GM12878 (cell line): ENCODE measurements at places on chromosomes 16 and 17. TPM values are rescaled to one million over a fixed set of nuclear protein-coding genes. Genes with fewer than 3 reads are reported as not detected.
A peak's percentile ranks its signal among the peaks of the same experiment; 100 is the strongest.

DNA sequence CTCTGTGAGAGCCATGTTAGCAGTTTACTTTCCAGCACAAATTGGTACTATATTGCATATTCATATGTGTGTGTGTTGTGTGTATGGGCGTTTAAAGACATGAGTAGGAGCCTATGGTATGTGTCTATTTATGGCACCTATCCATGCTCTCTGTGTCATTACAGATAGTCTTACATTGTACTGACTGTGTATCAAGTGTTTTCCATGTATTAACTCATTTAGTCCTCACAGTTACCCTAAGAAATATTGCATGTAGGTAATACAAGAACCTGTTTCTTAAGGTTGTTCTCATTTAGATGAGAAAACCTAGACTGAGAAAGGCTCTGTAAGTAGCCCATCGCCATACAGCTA lies 1.6 kb downstream of the ALG1 start:
- no peak for DNase-seq

- DNase-seq = no peak
Observed at GRCh38 chr17:33234930-33235685, 58.0 kb downstream of the ASIC2 start.

SMIM22 gene
- not detected in 2 replicates for polyA plus RNA-seq

ARHGDIG gene
- not detected in 2 replicates for polyA plus RNA-seq

- DNase-seq = no peak
Observed at GRCh38 chr16:55662644-55663031, 6.8 kb downstream of the SLC6A2 start.

TIMP2 gene
- polyA plus RNA-seq = 0.04 TPM in 1 of 2 replicates, not detected in the other

DNA sequence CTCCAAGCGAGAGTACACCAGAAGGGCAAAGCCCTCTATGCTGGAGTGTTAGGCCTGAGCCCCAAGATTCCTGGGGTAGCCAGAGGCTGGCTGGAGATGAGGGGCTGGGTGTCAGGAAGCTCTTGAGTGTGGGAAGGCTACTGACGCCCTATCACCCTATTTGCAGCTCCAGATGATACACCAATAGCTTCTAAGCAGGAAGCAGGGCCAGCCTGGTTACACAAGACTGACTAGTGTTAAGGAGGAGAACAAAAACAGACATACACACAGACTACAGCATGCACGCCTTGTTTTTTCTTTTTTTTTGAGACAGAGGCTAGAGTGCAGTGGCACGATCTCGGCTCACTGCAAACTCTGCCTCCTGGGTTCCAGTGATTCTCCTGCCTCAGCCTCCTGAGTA lies 15.9 kb downstream of the POLR3K start:
- DNase-seq = no peak

KRTAP4-3 gene
- polyA plus RNA-seq = not detected in 2 replicates

C16orf82 gene
- polyA plus RNA-seq = not detected in 2 replicates

- DNase-seq = no peak
Observed at GRCh38 chr16:22948058-22948602, 134.2 kb downstream of the HS3ST2 start.

DNA sequence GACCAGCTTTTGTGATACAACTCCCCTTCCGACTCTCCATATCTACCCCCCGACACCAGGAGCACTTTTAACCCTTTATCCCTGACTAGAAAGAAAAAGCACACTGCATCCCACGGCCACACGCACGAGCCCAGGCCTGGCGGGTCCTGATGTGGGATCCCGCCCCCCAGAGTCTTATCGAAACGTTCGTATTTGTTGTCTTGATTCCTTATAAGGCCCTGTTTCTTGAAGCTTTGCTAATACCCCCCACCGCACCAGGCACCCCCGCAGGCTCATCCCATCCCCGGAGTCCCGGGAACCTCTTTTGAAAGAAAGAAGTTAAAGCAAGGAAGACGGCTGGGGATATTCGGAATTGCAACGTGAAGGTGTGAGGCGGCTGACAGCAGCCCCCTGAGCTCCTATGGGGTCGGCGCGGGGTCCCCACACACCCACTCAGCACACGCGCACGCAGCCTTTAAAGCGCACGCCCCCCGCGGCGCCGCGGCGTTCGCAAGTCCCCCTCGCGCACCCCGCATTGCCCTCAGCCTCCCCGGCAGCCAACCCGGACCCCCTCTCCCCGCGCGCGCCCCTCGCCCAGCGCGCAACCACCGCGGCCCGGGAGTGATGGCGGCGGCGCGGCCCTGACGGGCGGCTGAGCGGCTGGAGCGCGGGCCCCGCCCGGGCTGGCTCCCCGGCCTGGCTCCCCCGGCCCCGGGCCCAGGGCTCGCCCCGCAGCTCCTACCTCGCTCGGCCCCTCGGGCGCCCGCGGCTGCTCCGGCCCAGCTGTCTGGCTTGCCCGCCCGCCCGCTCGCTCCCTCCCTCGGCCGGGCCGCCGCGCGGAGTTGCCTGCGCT lies 448 bp downstream of the STAT5B start:
- DNase-seq = no peak

DNA sequence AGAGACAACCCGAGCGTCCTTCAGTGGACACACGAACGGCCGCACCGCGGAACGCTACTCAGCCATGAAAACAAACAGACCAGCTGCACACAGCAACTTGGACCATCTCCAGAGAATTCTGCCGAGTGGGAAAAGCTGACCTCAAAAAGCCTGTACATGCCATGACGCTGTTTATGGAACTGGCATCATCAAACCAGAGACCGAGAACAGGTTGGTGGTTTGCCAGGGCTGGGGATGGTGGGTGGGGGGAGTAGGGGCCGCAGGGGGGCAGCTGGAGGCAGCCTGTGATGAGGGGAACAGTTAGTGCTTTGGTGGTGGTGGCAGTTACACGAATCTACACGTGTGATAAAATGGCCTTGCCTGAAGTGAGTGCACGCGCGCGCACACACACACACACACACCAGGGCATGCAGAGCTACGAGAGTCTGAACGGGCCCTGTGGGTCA lies 169.8 kb downstream of the LAT start:
- DNase-seq = no peak

SSTR5 gene
- not detected in 2 replicates for polyA plus RNA-seq

CD300A gene
- polyA plus RNA-seq = 27.7 and 32.1 TPM in 2 replicates

GRCh38 chr16:81651758-81652718 lies 127.1 kb upstream of the PLCG2 start:
- no peak for DNase-seq

GRCh38 chr17:4293572-4293971 lies 29.8 kb upstream of the ANKFY1 start:
- DNase-seq = peak; percentile 19

- DNase-seq = no peak
Observed at GRCh38 chr17:80742581-80743180, 198.0 kb downstream of the RPTOR start.

DNA sequence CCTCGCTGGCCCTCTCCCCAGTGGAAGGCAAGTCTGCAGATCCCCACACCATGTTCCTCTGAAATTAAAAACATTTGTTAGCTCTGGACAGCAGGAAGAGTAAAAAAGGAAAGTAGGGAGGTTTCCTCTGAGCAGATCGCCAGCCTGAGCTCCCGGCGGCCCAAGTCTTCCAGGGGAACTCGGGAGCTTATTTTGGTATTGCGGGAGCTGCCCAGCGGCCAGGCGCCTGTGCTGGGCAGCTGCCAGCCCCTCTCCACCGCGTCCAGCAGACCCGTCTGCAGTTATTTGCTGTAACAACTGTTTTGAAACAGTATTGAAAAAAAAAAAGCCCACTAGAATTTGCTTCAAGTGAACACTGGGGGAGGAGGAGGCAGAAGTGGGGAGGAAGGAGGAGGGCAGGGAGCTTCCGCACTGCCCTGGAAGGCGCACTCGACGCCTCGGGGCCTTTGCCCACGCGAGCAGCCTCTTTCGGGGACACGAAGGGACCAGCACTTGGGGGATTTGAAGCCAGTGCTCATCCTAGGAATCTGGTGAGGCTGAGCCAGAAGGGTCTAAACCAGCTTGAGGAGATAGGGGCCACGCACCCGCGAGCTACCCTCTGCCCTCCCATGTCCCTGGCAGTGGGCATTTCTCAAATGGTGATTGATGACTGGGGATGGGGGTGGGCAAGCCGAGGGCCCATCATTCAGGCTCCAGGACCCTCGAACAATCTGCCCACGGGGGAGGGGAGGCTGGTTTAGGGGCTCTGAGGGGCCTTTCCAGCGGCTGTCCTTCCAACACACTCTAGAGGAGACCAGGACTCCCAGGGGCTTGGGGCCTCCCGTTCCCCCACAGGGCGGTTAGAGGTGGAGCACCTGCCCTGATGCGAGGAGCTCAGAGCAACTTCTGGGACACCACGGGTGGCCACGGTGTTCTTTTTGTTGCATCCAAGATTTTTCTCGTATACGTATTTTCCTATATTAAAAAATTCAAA lies 3.0 kb upstream of the BAHCC1 start:
- DNase-seq = no peak

TMEM238L gene
- not detected in 2 replicates for polyA plus RNA-seq

GRCh38 chr16:20911361-20911760 lies 10.8 kb downstream of the LYRM1 start:
- no peak for DNase-seq

- DNase-seq = no peak
Observed at GRCh38 chr16:17561056-17561455, 90.3 kb upstream of the XYLT1 start.

LLGL2 gene
- 2.6 and 5.0 TPM in 2 replicates for polyA plus RNA-seq

GRCh38 chr17:41658846-41659245 lies 29.8 kb upstream of the EIF1 start:
- DNase-seq = no peak

ZP2 gene
- polyA plus RNA-seq = 0.18 and 0.31 TPM in 2 replicates

- no peak for DNase-seq
Observed at GRCh38 chr16:54297154-54297553, 10.6 kb upstream of the IRX3 start.

GRCh38 chr17:42399948-42400843 lies 12.0 kb upstream of the STAT3 start:
- DNase-seq = no peak

TP53TG3 gene
- not detected in 2 replicates for polyA plus RNA-seq

MBTD1 gene
- 2.2 and 2.8 TPM in 2 replicates for polyA plus RNA-seq

- DNase-seq = no peak
Observed at GRCh38 chr17:57138956-57139576, 54.0 kb downstream of the AKAP1 start.

GRCh38 chr16:3637371-3637923 lies 17.0 kb upstream of the DNASE1 start:
- DNase-seq = no peak

- no peak for DNase-seq
Observed at GRCh38 chr16:78902321-78902720, 698.2 kb downstream of the MAF start.

KRTAP9-2 gene
- not detected in 2 replicates for polyA plus RNA-seq

GRCh38 chr17:68344701-68345136 lies 53.4 kb downstream of the ARSG start:
- DNase-seq = no peak

- DNase-seq = no peak
Observed at GRCh38 chr17:72725433-72726068, 366.9 kb downstream of the SLC39A11 start.

- DNase-seq = no peak
Observed at GRCh38 chr16:22677024-22677830, 136.7 kb upstream of the HS3ST2 start.

- peak; percentile 40 for DNase-seq
Observed at GRCh38 chr17:6574687-6575595, 18.6 kb upstream of the PITPNM3 start.

OTOP3 gene
- not detected in 2 replicates for polyA plus RNA-seq

SGCA gene
- 0.42 TPM in 1 of 2 replicates, not detected in the other for polyA plus RNA-seq

DNA sequence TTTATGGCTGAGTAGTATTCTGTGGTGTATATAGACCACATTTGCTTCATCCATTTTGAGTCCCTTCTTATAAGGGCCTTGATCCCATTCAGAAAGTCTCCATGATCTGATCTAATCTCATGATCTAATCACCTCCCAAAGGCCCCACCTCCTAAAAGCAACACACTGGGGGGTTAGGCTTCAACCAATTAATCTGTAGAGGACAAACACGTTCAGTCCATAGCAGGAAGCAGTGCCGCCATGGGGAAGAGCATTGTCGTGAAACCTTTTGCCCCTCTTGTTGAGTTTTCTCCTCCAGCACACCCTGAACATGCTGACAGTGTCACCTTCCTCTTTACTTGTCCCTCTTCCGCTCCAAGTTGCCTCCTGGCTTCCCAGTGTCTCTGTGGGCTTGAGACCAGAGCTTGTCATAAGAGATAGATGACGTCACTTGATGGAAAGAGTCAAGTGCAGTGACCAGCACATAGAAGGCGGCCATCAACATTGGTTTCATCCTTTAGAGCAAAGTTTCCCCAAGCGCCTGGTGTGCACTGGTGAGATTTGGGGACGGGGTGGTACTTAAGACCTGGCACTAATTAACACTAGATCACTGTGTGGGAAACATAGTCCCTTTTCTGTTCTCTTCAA lies 74.1 kb downstream of the PRKCB start:
- no peak for DNase-seq

CDT1 gene
- polyA plus RNA-seq = 31.1 and 41.3 TPM in 2 replicates

CYBA gene
- polyA plus RNA-seq = 400 and 462 TPM in 2 replicates

DNA sequence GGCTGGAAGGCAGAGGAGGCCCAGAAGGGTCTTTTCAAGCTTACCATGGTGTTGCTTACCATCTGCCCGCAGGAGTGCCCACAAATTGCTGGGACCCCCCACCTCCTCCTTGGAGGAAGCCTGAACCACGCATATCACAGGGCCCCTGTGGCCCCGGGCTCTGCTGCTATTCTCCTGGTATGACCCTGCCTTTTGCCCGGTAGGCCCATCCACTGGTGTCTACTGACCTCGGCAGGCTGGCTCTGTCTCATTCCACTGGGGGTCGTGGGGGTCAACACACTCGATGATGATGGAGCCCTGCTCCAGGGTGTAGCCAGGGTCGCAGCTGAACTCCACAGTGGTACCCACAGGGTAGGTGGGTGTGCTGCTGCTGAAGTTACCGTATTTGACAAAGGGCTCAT lies 8.2 kb upstream of the PHF12 start:
- no peak for DNase-seq

DNA sequence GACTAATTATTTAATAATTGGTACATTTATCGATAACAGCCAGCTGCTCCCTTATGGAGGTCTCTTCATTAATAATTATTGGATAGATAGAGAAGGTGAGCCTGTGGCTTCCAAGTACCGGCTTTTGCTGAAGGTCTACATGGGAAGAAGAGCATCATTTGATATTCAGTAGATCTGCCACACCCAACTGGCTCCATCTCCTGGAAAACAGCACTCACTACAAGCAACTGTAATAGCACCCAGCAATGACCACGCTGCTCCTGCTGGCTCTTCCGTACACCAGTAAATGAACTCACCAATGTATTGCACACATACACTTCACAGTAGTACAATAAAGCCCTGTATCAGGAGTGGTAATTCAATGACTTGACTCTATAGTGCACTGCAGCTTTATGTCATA lies 19.5 kb downstream of the MARVELD3 start:
- no peak for DNase-seq

GRCh38 chr16:10983159-10983558 lies 38.8 kb downstream of the CLEC16A start:
- no peak for DNase-seq
